Hematopoietic multipotent progenitor cell (in vitro differentiated cells): ENCODE measurements at places on chromosomes 7 and 10.

GRCh38 chr10:104581884-104582601 lies 59.0 kb upstream of the SORCS3 start:
- no peak for DNase-seq

- no peak for DNase-seq
Observed at GRCh38 chr10:109593682-109594081, 329.6 kb downstream of the XPNPEP1 start.

DNA sequence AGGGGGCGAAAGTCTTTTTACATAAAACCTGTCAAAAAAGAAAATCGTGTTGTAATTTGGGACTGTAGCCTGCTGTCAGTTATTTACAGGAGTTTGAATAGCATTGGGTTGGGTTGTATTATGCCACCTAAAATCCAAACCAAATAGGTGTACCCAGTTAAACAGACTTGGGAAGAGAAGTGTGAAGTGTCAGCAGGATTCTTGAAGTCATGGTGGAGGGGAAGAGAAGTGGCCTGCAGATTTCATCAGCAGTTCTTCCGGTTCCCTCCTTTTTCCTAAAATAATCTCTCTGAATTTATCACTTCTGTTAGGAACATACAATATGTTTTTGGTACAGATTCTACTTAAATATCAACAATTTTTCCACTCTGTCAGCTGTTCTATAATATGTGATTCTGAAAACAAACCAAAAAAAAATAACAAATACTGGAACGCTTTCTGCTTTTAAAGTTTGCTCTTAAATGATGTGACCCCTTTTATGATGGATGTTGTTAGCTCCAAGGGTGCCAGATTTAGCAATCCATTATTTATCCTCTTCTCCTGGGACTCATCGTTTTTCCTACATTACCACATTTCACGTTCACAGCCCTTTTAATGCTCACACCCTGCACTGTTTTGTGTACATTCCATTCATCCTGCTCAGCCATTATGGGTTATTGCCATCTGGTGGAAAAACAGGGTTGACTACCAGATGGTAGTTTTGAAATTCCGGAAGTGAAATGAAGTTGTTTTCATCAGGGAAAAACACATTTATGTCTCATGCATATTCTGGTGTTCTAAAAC lies 18.7 kb upstream of the ARHGAP12 start:
- no peak for DNase-seq

DNA sequence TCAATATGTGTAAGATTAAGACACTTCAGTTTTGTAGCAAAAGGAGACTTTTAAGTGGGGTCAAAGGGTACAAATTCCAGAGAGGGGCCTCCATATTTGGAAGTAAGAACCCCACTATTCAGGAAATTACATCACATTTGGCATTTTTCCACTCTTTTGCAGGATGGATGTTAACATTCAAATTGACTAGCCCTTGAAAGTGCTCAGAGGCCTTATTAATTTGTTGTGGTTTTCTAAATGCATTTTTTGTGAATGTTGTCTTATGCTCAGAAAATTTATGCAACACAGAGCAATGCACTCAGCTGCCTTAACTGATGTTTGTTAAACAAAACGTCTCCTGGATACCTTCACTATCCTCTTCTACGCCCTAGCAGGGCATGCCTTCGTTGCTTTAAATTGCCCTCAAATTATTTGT lies 50.9 kb upstream of the PDLIM1 start:
- no peak for DNase-seq

DNA sequence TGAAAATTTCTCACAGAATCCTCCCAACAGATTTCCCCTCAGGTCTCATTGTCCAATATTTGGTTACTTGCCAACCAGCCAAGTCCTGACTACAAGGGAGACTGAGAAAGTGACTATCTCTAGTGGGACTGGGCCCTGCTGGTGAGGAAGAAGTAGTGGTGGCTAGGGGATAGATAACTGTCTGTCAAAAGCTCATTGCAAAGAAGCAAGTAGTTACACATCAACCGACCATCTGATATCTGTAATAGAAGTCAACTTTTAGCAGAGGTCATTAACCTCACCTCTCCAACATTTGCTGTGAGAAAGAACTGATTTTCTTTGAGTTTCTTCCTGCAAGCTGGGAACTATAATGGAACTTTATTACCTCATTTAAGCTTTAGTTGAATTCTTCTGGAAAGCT lies 15.2 kb downstream of the STAMBPL1 start:
- DNase-seq, result no peak

GRCh38 chr10:130429809-130430208 lies 293.6 kb downstream of the GLRX3 start:
- DNase-seq, result no peak

GRCh38 chr10:82643601-82644000 lies 768.6 kb downstream of the NRG3 start:
- DNase-seq, result no peak
